ENCODE measurements at places on chromosomes 4 and X.

DNA sequence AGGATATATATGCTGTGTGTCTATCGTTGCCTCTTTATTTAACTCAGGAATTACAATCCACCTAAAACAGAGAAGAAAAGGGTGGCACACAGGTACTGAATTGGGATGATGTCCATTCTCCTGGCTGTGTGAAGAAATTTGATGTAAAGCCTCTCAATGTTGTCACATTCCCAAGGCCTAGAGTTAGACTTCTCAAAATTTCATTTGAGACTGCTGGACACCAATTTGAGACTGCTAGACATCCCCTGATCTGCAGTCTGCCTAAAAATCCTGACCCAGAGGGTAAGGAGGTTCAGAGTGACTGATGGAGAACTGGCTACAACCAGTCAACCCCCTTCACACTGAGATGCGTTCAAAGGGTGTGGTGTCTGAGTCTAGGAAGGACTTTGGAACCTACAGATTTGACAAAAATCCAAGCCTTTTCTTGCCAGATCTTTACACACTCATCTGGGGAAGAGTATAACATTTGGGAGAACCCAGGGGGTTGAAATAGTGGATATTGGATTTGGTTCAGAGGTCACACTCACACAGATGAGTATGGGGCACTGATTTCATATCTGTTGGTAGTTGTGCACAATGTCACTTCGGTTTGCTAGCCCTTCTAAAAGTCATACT lies 4.9 kb upstream of the PRDM8 start:
- DNase-seq = no peak

DNA sequence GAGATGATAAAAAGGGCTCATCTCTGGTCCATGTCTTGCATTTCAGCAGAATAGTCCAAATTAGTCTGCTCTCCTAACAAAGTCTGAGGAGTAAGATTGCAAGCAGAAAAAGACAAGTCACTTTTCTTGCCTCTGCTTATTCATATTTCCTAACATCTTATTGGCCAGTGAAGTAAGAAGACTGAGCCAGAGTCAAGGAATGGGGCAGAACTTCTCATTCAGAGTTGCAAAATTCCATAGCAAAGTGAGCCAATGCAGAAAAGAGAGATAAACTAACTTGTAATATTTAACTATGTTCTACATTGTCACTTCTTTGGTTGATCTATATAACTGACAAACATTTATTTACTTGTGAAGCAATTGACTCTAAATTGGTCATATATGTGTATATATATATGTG lies 2304.0 kb downstream of the ARAP2 start:
- no peak for DNase-seq

DNA sequence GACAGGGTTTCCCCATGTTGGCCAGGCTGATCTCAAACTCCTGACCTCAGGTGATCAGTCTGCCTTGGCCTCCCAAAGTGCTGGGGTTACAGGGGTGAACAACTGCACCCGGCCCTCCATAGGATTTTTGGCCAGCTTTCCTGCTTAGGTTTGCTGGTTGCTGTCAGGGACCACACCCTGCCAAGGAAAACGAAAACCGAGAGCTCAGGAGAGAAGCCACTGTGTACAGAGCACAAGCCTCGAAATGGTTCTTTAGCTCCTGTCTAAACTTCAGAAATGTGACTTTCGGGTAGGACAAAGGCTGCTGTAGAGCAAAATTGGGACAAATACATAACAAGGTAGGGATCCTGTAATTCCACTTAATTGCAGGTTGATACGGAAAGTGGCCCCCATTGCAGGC lies 146.3 kb upstream of the ATP6AP2 start:
- DNase-seq = no peak

DNA sequence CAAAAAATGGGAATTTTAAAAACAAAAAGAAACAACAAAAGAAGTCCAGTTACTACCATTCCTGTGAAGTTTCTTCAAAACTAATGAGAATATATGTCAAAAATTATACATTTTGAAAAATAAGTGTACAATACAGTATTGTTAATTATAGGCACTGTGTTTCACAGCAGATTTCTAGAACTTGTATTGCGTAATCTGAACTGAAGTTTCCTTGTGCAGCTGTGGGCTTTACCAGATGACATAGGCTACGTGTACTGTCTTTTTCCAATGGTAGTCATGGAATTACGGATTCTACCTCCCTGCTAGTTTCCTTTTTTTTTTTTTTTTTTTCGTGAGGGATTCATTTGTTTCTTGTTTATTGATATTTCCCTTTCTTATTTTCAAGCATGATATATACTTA lies 113.8 kb upstream of the GABRA2 start:
- DNase-seq = no peak

GRCh38 chrX:132795181-132795580 lies 163.2 kb downstream of the HS6ST2 start:
- no peak for DNase-seq

DNA sequence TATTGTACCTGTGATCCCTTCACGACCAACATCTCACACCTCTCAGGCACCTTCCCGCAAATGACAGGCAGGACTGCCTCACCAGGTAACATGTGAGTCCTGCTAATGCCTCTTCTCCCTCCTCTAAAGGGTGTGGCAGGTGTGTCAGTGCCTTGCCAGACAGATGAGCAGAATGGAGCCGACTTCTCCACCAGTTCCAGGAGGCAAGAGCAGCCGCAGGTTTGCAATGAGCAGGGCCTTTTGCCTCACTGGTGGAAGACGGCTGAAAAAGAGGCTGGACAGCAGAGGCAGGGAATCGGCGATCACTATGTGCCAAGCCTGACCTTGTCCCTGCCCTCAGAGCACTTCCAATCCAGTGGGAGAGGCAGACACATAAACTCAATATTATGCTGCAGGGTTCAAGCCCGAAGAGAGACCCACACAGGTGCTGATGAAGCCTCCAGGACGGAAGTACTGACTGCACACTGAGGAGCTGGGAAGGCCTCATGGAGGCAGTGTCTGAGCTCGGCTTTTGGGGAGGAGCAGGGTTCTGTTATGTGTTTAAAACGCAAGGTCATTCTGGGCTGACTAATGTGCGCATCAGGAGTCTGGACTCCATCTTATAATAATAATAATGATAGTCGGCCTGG lies 57.9 kb downstream of the C4orf50 start:
- no peak for DNase-seq

- no peak for DNase-seq
Observed at GRCh38 chr4:10185518-10186227, 69.1 kb upstream of the WDR1 start.

DNA sequence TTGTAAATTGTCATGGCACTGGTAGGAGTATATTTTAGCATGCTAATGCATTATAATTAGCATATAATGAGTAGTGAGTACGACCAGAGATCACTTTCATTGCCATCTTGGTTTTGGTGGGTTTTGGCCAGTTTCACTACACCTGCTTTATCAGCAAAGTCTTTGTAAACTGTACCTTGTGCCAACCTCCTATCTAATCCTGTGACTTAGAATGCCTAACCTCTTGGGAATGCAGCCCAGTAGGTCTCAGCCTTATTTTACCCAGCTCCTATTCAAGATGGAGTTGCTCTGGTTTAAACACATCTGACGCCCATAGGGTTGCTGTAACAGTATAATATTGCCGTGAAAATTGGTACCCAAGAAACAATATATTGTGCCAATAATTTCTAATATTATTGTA lies 159.4 kb downstream of the MAGEB5 start:
- DNase-seq = no peak

GRCh38 chr4:153520801-153521329 lies 54.7 kb downstream of the TMEM131L start:
- DNase-seq = no peak

DNA sequence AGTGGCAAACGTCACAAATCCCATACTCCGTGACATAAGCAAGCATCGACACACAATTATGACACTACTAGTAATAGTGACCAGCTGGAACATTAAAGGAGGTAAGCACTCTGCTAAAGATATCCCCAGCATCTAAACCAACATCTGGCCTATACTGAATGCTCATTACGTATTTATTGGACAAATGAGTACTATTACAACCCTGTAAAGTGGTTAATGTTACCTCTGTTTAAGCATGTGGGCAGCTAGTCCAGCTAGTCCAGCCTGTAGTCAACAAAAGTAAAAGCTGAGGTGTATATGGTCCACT lies 419 bp upstream of the RPGR start:
- DNase-seq = no peak

- DNase-seq = no peak
Observed at GRCh38 chr4:149120331-149121022, 678.3 kb upstream of the NR3C2 start.
